ENCODE measurements at places on chromosomes 4 and X.
A peak's percentile ranks its signal among the peaks of the same experiment; 100 is the strongest.

GRCh38 chrX:134459683-134460004 lies 321 bp upstream of the HPRT1 start:
- no peak for DNase-seq

DNA sequence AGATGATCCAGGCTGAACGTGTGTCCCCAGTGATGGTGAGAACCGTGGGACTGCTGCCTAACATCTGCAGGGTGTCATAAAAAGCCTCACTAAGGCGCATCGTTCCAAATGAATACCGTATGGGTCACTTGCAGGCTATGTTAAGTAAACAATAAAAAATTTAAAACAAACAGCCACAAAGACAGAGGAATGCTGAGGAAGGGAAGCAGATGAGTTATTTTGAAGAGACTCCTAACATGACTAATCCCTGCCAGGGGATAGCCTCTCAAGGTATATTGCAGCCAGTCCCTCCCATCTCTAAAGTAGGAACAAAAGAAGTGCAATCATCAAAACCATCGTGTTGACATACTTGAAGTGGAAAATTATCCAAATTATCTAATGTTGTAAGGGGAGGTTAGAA lies 83.8 kb downstream of the UNC5C start:
- DNase-seq: no peak

DNA sequence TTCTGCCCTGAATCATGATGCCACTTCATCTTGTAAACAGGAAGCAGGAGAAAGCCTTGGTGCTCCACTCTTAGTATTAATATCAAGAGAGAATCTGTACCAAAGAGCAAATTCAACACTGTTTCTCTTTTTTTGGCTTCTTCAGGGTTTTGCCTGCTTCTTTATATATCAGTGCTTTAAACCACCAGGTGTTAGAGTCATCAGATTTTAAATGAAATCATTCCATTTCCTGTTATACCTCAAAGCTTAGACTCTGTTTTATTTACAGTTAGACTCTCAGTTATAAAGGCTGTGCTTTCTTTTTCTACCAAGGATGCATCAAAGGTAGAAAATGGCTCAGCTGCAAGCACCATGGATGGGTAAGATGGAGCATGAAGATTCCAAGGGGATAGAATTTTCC lies 350.9 kb downstream of the CAMK2D start:
- no peak for DNase-seq

DNA sequence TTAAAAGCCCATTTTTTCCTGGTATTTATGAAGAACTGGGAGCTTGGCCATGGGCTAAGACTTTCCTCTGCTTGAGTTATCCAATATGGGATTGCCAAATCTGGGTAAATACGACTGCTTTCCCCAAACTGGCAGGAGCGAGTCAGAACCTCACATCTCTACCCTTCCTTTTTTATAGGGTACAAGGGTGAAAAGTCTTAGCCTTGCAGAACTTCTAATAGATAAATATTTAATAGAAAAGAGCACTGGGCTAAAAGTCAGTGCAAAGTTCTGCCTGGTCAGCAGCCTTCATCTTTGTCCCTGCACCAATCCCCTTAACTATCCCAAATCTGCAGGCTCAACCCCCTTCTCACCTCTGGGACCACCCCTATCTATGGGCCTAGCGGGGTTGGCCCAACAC lies 61.6 kb upstream of the ACSL1 start:
- no peak for DNase-seq

DNA sequence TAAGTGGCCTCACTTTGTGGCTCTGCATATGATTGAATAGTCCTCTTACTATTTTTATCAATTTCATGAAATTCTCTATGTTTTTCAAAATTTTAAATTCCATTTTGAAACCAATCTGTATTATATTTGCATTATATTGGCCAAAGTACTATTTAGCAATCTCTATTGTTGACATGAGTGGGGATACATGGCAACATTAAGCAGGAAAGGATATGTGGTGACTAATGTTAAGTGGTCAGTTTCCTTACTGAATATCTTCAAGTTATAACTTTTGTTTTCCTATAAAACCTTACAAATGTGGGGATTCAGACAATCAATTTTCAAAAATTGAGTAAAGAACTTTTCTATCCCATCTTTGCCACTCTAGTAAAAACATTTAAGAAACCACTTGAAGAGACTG lies 10.2 kb downstream of the BBS7 start:
- no peak for DNase-seq

- no peak for DNase-seq
These were observed 2.3 kb downstream of the TRIM2 start for GRCh38 chr4:153206534-153206933.

DNA sequence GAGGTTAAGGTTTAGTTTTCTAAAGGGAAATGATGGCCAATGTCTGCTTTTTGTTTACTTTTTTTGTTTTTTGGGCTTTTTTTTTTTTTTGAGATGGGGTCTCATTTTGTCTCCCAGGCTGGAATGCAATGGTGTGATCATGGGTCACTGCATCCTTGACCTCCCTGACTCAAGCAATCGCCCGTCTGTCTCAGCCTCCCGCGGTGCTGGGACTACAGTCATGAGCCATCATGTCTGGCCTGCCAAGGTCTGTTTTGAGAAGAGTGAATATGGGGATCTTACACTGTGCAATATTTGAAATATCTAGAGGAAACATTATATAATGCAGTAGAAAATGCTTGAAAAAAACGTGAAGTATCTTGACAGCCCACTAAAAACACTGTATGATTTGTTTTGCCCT lies 162.5 kb downstream of the GASK1B start:
- DNase-seq: no peak

GRCh38 chrX:153327561-153327960 lies 6.0 kb upstream of the PNMA6F start:
- no peak for DNase-seq

DNA sequence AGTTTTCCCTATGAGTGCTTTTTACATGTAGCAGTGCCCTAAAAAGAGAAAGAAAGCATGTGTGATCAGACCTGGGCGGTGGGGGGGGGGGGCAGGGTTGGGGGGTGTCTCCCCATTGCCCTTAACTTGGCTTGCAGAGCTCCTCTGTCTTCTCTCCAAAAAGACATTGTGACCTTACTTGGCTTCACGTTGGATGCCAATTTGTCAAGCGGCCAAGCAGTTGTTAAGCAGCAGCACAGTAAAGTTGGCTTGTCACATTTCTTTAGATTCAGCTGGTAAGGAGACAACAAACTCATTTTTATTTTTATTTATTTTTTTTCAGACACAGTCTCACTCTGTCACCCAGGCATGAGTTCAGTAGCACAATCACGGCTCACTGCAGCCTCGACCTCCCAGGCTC lies 57.3 kb upstream of the ZNF157 start:
- DNase-seq: no peak

DNA sequence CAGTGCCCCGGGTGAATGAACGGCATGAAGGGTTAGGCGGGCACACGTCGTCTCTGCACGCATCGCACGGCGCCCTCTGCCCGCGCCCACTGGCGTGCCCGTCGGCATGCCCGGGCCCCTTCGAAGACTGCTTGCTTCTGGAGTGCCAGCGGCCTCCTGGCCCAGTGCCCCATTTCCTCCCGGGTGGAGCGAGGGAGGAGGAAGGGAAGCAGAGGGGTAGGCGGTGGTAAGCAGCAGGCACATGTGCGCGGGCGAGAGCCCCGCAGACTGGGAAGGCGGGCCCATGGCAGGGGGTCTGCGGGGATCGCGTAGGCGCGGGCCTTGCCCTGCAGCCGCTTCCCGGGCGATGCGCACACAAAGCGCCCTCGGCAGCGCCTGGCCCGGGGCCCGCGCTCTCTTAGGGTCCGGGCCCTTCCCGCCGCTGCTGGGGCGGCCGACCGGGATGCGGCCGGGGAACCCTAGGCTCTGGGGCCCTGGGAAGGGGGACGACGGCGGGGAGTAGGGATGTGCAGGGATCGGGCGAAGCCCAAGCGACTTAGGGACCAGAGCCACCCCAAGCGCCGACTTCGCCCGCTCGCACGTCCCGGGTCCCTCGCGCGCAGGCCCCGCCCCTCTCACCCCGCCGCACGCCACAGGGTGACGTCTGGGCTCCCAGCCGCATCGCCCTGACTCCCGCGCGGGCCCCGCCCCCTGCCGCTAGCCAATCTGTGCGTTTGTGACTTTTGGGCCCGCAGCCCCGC lies 866 bp upstream of the EMD start:
- DNase-seq: peak; percentile 98

GRCh38 chr4:178970433-178971140 lies 1528.3 kb upstream of the AGA start:
- DNase-seq: no peak

DNA sequence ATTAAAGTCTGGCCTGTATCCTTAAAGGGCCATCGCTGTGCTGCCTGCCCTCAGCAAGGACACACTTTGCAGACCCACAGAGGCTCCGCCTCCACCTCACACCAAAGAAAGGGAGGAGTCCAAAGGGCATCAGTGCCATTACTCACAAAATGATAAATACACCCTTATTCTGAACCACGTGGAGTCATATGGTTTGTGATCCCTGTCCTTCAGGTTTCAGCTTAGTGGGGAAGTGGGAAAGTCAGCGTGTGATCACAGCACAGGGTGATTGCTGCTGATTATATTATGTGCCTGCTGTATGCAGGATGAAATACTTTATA lies 35.9 kb upstream of the MSANTD1 start:
- DNase-seq: no peak

- DNase-seq: no peak
These were observed 158.4 kb downstream of the TENT5D start for GRCh38 chrX:80578517-80579105.

GRCh38 chr4:21569638-21570037 lies 378.9 kb downstream of the KCNIP4 start:
- DNase-seq: no peak

DNA sequence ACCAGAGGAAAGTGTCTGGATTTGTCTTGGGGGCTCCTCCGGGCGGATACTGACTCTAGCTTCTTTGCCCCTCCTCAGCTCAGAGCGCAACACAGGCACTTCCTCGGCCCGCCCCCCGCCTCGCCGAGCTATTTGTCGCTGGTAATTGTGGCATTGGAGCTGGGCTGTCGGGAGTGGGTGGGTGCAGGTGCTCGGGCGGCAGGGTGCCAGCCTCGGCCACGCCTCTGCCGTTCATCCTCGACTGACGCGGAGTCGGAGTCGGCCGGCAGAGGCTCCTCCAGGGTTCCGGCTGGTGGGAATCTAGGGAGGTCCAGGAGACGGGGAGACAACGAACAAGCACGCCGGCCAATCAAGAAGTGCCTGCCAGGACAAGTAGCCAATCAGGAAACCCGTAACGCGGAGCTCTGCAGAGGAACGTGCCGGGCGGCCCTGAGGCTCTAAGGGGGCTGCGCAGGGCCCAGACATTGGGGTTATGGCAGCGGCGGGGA lies 3.9 kb upstream of the SYN1 start:
- DNase-seq: peak; percentile 61

DNA sequence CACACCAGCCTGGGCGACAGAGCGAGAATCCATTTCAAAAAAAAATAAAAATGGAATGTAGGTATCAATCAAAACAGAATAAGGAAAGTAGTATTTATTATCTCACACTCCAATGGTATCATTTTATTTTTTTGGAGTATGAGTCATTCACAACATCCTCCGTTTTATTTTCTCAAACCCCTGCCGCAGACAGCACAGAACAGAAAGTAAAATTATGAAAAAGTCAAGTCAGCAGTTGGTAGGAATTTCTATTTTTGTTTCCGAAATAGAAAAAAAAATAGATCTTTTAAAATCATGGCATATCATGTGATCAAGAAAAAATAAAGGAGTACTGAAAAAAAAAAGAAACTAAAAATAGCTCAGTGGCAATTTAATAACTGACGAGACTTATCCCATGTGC lies 490.7 kb upstream of the TENM3 start:
- no peak for DNase-seq

DNA sequence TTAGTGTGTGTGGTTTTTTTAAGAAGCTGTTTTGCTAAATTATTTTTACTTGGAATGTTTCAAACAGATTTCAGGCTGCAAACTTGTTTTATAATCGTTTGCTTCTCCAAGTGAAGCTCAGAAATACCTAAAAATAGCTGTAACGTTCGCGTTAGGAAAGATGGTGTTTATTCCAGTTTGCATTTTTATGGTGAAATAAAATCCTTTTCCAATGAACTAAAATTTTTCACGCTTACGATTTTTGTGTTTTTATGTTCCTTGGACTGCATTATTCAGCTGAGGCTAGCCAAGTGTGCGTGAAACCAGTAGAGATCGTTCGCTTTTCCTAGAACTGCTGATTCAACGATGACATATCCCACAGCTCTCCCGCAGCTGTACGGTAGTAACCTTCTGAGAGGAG lies 10.9 kb downstream of the AKAP17A start:
- no peak for DNase-seq

- DNase-seq: no peak
These were observed 789.2 kb downstream of the KLHL13 start for GRCh38 chrX:117327373-117327772.

DNA sequence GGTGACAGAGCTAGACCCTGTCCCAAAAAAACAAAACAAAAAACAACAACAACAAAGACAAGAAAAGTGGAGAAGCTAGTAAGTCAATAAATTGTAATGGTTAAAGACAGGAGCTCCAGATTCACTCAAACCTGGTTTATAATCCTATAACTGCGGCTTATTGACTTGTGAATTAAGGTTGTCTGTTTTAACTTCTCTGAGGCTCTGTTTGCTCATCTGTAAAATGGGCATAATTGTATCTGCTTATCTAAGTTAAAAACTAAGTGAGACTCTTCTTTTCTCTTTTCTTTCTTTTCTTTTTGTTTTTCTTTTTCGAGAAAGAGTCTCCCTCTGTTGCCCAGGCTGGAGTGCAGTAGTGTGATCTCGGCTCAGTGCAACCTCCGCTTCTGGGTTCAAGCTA lies 84.9 kb downstream of the SOWAHB start:
- no peak for DNase-seq

DNA sequence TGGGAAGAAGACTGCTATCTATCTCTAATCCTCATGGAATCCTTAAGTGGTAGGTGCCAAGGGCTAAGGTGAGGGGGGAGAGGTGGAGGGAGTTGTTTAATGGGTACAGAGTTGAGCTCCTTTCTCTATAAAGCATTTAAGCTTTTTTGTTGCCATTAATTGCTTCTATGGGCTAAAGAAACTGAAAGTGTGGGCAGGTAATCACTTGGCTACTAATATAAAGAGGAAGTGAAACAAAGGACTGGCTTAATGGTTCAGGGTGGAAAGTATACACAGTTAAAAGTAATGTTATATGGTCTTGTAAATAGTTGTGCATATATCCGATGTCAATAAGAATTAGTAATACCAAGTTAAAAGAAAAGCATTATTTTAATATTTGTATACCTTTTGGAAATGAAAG lies 83.9 kb downstream of the POLA1 start:
- no peak for DNase-seq

DNA sequence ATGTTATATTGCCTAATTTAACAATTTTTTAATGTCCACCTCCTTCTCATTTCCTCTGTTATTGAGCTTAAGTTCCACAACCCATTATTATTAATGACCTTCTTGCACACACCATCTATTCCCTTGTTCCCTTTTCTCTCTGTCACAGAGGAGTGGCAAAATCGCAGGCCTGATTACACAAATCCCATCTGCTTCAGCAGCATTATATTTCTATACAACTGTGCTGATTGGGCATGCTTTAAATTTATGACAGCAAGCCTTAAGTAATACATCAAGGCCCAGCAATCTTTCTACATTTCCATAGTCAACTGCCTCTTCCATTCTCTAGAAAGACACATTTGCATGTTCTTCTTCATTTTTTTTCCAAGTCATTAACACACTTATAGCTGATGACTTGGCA lies 423.8 kb downstream of the PRDM5 start:
- no peak for DNase-seq
